Myocyte (in vitro differentiated cells): ENCODE measurements at places on chromosomes 2 and 18. TPM values are rescaled to one million over a fixed set of nuclear protein-coding genes. Genes with fewer than 3 reads are reported as not detected.

LRP1B gene
- 0.05 TPM in 2 replicates for total RNA-seq

TEKT4 gene
- not detected in 2 replicates for total RNA-seq

FEV gene
- total RNA-seq, result not detected in 2 replicates

ZAP70 gene
- total RNA-seq, result 2.2 and 2.3 TPM in 2 replicates

- DNase-seq, result peak; percentile 14
Observed at GRCh38 chr2:190679813-190680591, 31.1 kb downstream of the NAB1 start.

GRCh38 chr2:190882856-190883582 is 2.4 kb downstream of the GLS start:
- DNase-seq, result no peak

GRCh38 chr2:240902615-240903041 is 3.5 kb upstream of the CROCC2 start:
- DNase-seq, result no peak
